Prostate gland (tissue), 2 donors: ENCODE measurements at places on chromosomes 11 and 22. TPM values are rescaled to one million over a fixed set of nuclear protein-coding genes. Genes with fewer than 3 reads are reported as not detected.
A peak's percentile ranks its signal among the peaks of the same experiment; 100 is the strongest.

GRCh38 chr11:30504468-30504867, 81.7 kb downstream of the MPPED2 start:
- no peaks in the 10 kb centered on the region for H3K4me1 ChIP-seq
- no peak for DNase-seq
- H3K27ac ChIP-seq: no peak overlapping the region
- no peaks in the 10 kb centered on the region for H3K36me3 ChIP-seq

DNA sequence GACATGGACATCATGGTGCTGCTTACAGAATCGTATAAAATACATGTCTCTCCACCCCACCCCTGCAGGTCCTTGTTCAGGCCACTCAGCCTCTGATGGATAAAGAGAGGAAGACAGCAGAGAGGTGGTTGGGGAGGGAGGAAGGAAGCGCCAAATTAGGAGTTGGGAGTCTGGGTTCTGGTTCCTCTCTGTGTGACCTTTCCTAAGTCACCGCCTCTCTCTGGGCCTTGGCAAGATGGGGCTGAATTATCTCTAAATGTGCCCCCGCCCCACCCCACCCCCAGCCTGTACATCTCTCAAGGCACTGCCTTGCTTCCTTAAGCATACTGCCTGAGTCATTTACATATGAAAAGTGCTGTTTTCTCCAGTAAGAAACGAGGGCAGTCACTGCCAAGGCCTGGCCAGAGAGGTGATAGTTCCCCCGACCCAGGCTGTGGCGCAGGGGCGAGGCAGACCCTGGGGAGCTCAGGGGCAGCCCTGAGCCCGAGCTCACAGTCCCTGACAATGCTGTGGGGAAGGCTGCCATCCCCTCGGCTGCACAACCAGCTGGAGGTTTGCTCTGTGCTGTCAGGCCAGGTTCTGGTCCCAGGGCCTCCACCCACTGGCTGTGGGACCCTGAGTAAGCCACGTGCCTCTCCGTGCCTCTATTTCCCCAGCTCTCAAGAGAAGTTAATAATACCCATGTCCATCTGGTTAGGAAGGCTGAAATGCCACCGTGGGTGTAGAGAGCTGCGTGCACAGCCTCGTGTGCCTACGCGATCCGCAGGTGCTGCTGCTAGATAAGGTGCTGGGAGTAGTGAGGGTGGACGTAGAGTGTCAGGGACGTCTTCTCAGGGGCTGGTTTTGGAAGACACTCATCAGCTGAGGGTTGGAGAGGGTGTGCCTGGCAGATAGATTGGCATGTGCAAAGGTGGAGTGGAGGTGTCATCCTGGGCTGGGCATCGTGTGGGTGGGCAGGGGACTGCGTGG, 55.3 kb downstream of the CACNA1I start:
- no peaks in the 10 kb centered on the region for H3K27me3 ChIP-seq
- no peak overlapping the region for H3K4me3 ChIP-seq
- no peaks in the 10 kb centered on the region for H3K4me1 ChIP-seq
- no peak overlapping the region for H3K27ac ChIP-seq

DNA sequence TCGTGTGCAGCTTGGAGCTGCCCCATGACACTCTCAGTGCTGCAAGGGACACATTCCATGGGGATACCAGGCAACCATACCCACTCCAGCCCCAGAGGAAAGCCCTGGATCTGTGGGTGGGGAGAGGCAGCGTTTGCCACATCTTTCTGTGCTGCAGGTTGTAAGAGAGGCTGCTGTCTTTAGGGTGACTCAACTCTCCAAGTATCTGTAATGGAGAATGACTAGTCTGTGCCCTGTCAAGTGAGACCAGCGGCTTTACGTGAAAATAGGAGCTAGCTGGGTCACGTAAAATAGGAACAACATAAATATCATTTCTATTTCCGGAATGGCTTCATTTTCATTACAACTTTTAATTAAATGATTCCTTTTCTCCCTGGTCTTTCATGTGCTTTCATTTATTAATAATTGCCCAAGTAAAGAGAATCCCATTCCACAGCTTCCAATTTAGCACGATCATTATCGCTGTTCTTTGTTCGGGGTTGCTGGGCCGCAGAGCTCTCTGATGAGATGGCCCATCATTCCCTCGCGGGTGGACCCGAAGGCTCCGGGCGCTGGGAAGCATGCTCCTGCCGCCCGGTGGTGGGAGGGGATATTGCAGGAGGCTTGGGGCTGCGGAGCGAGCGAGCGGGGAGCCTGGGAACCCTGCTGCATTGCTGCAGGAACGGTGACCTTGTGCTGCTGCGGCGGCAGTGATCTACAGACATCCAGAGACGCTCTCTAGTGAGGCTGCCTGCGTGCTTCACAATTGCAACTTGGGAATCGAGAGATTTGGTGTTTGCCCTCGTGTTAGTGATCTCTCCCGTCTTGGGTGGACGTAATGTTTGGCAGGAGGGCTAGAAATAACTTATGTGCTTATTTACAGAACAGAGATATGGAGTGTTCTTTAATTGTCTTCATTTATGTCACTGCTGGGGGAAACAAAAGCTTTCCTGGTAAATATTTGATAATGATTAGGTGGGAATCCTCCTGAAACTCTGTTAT, 10.6 kb downstream of the SLC6A5 start:
- H3K27me3 ChIP-seq: peaks cover 19% of the 10 kb centered on the region
- no peaks in the 10 kb centered on the region for H3K36me3 ChIP-seq
- H3K27ac ChIP-seq: no peak overlapping the region
- H3K4me1 ChIP-seq: no peaks in the 10 kb centered on the region
- no peak overlapping the region for H3K4me3 ChIP-seq

DNA sequence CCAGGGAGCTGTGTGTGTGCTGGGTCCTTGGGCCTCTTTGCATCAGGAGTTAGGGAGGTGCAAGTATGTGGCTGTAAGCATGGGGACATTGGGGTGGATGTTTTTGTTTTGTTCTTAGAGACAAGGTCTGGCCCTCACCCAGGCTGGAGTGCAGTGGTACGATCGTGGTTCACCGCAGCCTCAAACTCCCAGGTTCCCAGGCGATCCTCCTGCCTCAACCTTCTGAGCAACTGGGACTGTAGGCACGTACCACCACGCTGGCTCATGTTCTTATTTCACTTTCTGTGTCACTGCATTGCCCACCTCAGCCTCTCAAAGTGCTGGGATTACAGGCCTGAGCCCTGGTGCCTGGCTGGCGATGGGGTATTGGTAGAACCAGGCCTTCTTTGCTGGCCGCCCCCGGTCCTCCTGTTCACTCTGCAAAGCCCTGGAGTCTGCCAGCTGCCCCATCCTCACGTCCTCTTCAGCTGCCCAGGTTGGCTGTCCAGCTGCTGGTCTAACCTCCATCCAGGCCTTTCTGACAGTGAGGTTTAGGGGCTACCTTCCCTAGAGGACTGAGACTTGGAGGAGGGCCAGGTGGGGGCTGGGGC, 851 bp upstream of the GRAMD4 start:
- H3K27ac ChIP-seq: peak overlapping the region; percentile 4
- H3K27me3 ChIP-seq: no peaks in the 10 kb centered on the region
- H3K4me1 ChIP-seq: no peaks in the 10 kb centered on the region
- no peak overlapping the region for H3K4me3 ChIP-seq

GRCh38 chr22:28969401-28970168, 86.2 kb downstream of the ZNRF3 start:
- no peaks in the 10 kb centered on the region for H3K36me3 ChIP-seq
- H3K4me3 ChIP-seq: no peak overlapping the region
- H3K4me1 ChIP-seq: no peaks in the 10 kb centered on the region
- no peak for DNase-seq
- H3K27ac ChIP-seq: peak overlapping the region; percentile 13
- no peaks in the 10 kb centered on the region for H3K27me3 ChIP-seq

DNA sequence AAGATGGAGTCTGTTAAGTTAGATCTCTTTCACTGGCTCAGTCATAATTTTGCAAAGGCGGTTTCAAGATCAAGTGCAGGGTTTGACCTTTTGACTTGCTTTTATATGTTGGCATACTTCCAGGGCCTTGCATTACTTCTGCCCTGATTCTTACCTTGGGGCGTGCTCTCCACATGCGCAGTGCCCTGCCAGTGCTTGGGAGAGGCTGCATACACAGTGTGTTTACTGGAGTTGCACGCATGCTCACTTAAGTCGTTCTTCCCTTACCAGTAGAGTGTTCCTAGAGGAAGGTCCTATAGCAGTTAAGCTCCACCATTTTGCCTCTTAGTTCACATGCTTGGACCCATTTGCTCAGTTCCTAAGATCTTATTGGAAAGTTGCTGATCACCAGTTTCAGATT, 21.0 kb upstream of the TMEM123 start:
- no peak overlapping the region for H3K4me3 ChIP-seq
- no peaks in the 10 kb centered on the region for H3K4me1 ChIP-seq
- H3K27me3 ChIP-seq: no peaks in the 10 kb centered on the region
- H3K36me3 ChIP-seq: no peaks in the 10 kb centered on the region
- H3K27ac ChIP-seq: no peak overlapping the region
- no peak for DNase-seq

DNA sequence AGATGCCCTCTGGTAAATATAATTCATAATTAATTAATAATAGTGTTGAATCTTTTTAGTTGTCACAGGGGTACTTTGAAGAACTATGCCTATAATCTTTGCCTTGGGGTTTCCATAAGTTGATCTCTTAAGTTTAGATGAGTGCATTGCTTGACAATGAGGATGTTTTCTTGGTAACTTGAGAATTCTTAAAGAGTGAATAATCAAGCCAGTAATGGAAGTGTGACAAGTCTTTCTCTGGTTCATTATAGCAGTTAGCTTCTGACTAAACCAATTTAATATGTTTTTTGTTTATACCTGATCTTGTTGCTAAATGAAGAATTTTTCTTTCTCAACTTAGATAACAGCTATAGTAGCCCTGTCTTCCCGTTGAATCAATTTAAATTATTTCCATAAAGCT, 46.2 kb downstream of the ATXN10 start:
- no peak overlapping the region for H3K27ac ChIP-seq
- H3K36me3 ChIP-seq: no peaks in the 10 kb centered on the region
- no peaks in the 10 kb centered on the region for H3K4me1 ChIP-seq
- DNase-seq: no peak
- no peak overlapping the region for H3K4me3 ChIP-seq
- no peaks in the 10 kb centered on the region for H3K27me3 ChIP-seq

GRCh38 chr11:11946180-11946579, 62.2 kb downstream of the DKK3 start:
- H3K36me3 ChIP-seq: no peaks in the 10 kb centered on the region
- H3K4me1 ChIP-seq: no peaks in the 10 kb centered on the region
- no peaks in the 10 kb centered on the region for H3K27me3 ChIP-seq
- DNase-seq: no peak
- H3K27ac ChIP-seq: no peak overlapping the region

- no peaks in the 10 kb centered on the region for H3K27me3 ChIP-seq
- no peak overlapping the region for H3K4me3 ChIP-seq
- no peaks in the 10 kb centered on the region for H3K4me1 ChIP-seq
- no peak for DNase-seq
- no peaks in the 10 kb centered on the region for H3K36me3 ChIP-seq
These were observed 20.5 kb upstream of the PARVB start for GRCh38 chr22:44003405-44004103.

DNA sequence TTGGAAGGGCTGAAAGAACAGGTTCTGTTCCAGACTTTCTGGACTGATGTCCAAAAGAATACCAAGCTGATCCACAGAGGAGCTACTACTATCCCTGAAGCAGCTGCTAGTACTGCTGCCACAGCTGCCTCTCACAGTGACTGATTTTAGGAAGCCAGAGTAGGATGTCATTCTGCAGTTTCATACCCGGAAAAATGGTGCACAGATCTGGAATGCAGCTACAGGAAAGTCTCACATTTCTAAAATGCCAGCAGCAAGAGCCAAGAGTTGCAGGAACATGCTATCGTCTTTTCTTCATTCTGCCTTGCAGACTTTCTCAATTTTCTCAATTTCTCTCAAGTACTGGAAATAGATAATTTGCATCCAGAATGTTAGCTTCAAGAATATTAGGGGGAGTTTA, 19.4 kb upstream of the CCDC179 start:
- no peak overlapping the region for H3K4me3 ChIP-seq
- no peak overlapping the region for H3K27ac ChIP-seq
- no peaks in the 10 kb centered on the region for H3K4me1 ChIP-seq
- no peaks in the 10 kb centered on the region for H3K36me3 ChIP-seq
- no peaks in the 10 kb centered on the region for H3K27me3 ChIP-seq

DNA sequence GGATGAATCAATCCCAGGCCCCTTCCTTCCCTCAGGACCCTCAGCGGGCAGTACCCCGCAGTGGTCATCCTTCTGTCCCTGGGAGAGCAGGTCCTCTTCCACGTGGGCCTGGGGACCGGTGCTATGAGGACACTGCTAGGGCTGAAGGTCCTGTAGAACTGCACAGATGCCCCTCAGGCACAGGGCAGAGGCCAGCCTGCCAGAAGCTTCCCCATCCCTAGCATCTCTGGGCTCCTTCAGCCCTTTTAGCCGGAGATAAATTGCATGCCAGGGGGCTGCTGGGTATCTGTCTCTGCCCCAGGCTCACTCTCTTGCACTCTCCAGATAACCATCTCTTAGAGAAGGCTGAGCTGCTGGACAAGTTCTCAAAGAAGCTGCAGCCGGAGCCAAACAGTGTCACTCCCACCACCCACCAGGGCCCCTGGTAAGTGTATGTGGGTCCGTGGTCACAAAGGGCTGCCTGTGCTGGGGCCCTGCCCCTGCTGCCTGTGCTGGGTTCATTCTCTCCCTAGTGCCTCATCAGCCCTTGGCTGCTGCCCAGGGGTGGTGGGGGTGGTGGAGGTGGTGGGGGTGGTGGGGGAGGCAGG, 2.3 kb downstream of the ATG16L2 start:
- no peaks in the 10 kb centered on the region for H3K36me3 ChIP-seq
- H3K4me1 ChIP-seq: peaks cover 5% of the 10 kb centered on the region
- H3K4me3 ChIP-seq: no peak overlapping the region
- no peak for DNase-seq

- no peaks in the 10 kb centered on the region for H3K36me3 ChIP-seq
- H3K4me1 ChIP-seq: no peaks in the 10 kb centered on the region
- DNase-seq: no peak
These were observed 65.2 kb downstream of the PDE2A start for GRCh38 chr11:72609045-72609444.

GRCh38 chr11:32259641-32260081, 168.8 kb downstream of the RCN1 start:
- no peak overlapping the region for H3K27ac ChIP-seq
- no peaks in the 10 kb centered on the region for H3K27me3 ChIP-seq
- no peak overlapping the region for H3K4me3 ChIP-seq
- no peak for DNase-seq
- no peaks in the 10 kb centered on the region for H3K4me1 ChIP-seq

- no peak overlapping the region for H3K27ac ChIP-seq
- no peak for DNase-seq
- no peaks in the 10 kb centered on the region for H3K4me1 ChIP-seq
- no peaks in the 10 kb centered on the region for H3K36me3 ChIP-seq
These were observed 102.6 kb upstream of the ALDH3B2 start for GRCh38 chr11:67776852-67777520.

GRCh38 chr11:46107780-46108179, 13.5 kb downstream of the PHF21A start:
- H3K4me3 ChIP-seq: no peak overlapping the region
- no peak for DNase-seq
- no peaks in the 10 kb centered on the region for H3K27me3 ChIP-seq
- no peak overlapping the region for H3K27ac ChIP-seq
- peaks cover 2% of the 10 kb centered on the region for H3K4me1 ChIP-seq

GRCh38 chr11:70532066-70532440, 133.7 kb downstream of the CTTN start:
- H3K4me1 ChIP-seq: no peaks in the 10 kb centered on the region
- H3K4me3 ChIP-seq: no peak overlapping the region
- no peak overlapping the region for H3K27ac ChIP-seq
- no peaks in the 10 kb centered on the region for H3K36me3 ChIP-seq
- no peak for DNase-seq
- no peaks in the 10 kb centered on the region for H3K27me3 ChIP-seq

Gene ZNF143
- 15.5 TPM for total RNA-seq

Gene TRIM29
- total RNA-seq: 126 TPM

Gene PSMA1
- total RNA-seq: 135 TPM

Gene B4GALNT4
- 5.8 TPM for total RNA-seq

Gene CD3G
- total RNA-seq: 1.7 TPM

Gene RCOR2
- total RNA-seq: 3.3 TPM
